GM20000 (cell line): ENCODE measurements at places on chromosomes 6 and 20.

DNA sequence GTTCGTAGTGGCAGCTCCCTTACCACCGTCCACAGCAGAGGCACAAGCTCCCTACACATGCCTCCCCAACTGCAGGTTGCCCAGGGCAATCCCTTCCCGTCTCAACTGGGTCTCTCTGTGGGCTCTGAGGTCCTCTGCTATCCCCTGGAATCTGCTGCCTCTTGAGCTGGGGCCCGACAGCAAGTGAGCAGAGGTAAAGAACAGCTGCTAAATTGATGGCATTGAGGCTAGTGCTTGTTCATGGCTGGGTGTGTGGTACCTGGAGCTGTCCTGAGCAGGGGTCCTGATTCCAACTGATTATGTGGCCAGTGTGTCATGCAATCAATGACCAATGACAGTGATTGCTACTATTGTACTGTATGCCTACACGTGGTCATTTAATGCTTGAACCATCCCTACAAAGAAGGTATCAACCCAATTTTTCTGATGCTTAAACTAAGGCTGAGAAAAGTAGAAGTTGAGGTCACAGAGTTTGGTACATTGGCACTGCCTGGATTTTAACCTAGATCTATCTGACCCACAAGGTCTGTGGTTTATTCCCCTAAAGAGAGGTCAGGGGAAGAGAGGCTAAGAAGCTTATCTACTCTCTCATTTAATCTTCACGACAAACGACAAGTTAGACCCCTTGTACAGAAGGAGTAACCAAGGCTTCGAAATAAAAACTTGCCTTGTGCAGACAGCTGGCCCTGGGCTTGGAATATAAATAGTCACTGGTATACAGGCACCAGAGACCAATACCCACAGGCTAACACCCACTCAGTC lies 41.1 kb downstream of the HNF4A start:
- no peak for DNase-seq

GRCh38 chr6:166580076-166581050 lies 6.1 kb downstream of the RAMACL start:
- no peak for DNase-seq

DNA sequence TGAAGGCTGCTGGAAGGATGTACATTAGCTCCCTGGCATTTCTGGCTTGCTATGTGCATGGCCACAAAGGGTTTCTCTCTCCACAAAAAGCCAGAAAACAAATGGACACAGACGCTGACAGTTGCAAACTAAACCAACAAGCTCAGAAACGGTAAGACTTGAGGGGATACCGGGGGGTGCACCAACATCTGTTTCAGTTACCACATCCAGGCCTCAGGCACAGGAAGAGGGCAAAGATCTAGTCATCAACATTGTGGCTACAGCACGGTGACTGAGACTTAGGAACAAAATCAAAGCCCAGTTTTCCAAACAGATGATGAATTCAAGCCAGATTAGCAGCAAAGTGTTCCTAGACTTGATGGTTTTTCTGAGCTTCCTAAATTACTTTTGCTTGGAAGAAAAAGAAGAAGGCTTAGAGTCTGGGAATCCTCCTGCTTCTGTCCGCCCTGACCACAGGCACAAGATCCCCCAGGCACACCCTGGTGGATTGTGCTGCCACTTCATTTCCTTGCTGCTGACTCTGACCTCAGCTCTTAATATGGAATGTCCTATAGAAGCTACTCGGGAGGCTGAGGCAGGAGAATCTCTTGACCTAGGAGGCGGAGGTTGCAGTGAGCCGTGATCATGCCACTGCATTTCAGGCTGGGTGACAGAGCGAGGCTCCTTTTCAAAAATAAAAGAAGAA lies 54.2 kb upstream of the ADGRF1 start:
- DNase-seq = no peak

DNA sequence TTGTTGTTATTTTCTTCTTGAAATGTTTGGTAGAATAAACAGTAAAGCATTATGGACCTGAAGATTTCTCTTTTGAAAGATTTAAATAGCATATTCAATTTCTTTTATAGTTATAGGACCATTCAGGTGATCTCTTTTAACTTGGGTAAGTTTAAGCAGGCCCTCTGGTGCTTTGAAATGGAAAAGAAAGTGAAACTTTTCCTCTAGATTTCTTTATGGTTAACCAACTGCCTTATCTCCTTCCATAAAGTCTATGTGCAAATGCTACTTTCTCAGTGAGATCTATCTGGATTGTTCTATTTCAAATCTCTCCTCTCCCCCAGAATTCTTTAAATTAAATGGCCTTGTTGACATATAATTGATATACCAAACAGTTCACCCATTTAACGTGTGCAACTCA lies 54.0 kb downstream of the PHACTR2 start:
- no peak for DNase-seq

GRCh38 chr6:113664909-113665308 lies 192.2 kb upstream of the MARCKS start:
- no peak for DNase-seq

GRCh38 chr6:4717124-4717523 lies 59.1 kb upstream of the CDYL start:
- DNase-seq = no peak

GRCh38 chr6:40950986-40951698 lies 87.9 kb downstream of the UNC5CL start:
- no peak for DNase-seq

- DNase-seq = no peak
These were observed 80.8 kb upstream of the VSTM2L start for GRCh38 chr20:37822141-37822601.
